ENCODE measurements at places on chromosomes 12 and 14. TPM values are rescaled to one million over a fixed set of nuclear protein-coding genes. Genes with fewer than 3 reads are reported as not detected.

EPYC gene
- total RNA-seq = not detected

PLA2G1B gene
- total RNA-seq = not detected

GRCh38 chr12:29818916-29819623 is 35.3 kb upstream of the TMTC1 start:
- DNase-seq = no peak

DNA sequence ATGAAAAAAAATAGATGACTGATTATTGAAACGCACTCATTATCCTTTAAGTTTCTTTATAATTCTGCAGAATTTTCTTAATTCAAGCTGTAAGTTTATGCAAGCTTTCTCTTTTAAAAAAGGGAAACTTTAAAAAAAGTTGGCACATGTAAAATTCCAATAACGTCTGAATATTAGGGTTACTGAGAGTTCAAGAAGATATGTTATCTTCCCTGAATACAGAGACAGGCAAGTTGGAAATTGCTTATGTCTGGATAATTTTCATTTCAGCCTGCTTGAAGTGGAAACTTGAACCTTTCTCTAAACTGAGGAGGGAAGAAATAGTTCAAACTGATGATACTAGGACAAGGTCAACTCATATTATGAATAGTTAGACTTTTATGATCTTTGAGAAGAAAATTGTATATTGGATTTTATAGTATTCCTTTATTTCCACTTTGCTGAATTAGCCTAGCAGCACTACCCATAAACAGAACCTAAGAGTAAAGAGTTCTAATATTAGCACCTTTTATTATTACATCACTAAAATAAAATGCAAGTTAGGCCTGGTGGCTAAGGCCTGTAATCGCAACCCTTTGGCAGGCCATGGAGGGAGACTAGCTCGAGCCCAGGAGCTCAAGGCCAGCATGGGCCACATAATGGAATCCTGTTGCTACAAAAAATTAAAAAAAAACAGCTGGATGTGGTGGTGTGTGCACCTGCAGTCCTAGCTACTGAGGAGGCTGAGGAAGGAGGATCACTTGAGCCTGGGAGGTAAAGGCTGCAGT is 288.0 kb downstream of the TRHDE start:
- no peak for DNase-seq

DNA sequence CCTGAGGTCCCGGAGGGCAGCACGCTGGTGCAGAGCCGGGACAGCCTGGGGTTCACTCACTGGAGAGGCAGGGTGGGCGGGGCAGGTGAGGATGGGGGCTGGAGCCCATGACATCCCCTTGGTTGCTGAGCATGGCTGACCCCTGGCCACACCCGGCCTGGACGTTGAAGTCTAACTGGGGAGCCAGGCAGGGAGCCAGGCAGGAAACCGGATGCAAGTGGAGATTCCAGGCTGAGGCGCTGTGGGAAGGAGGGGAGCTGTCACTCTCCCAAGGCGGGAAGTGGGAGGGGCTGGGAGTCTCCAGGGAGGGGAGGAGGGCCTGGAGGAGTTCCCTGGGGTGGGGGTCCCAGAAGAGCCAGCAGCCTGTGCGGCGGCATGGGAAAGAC is 7.7 kb upstream of the INF2 start:
- peak; percentile 52 for DNase-seq

GRCh38 chr14:69428289-69428998 is 30.0 kb downstream of the SLC39A9 start:
- DNase-seq = no peak
